ENCODE measurements at places on chromosomes 1 and 21.
A peak's percentile ranks its signal among the peaks of the same experiment; 100 is the strongest.

DNA sequence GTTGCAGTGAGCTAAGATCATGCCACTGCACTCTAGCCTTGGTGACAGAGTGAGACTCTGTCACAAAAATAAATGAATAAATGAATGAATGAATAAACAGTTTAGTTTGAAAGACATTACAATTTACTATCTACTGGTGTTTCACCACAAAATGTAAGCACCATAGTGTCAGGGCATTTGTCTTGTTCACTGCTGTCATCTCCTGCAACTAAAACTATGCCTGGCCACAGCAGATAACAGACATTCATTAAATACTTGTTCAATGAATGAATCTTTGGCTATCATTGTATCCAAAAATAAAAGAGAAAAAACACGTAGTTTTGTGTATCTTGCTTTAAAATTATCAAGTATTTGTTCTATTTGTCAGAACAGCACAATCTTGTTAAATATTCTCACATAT is 32.5 kb downstream of the SASS6 start:
- DNase-seq: no peak

GRCh38 chr1:116521186-116521585 is 49.6 kb downstream of the CD58 start:
- no peak for DNase-seq

DNA sequence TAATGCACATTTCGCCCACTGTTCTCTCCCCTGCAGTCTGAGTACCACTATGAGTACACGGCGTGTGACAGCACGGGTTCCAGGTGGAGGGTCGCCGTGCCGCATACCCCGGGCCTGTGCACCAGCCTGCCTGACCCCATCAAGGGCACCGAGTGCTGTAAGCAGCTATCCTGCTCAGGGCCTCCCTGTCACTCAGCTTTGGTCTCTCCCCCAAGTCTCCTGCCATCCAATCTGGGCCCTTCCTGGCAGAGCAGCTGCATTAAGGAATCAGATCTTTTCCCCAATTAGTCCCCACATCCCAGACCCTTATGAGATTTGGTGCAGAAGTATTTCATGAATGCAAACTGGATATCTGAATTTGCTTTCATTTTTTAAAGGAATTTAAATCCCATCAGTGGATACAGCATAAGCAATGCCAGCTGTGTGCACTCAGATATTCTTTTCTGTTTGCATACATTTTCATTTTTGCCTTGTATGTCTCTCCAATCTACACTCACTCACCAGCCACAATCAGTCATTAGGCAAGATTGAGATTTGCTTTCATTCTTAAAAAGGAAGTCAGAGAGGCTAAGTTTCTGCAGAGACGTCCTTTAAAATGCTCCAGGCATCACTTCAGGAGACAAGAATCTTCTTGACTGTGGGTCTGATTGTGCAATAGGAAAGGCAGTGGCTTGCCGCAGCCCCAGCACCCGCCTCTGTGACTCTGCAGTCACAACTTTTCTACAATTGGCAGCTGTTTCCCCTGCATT is 48.1 kb downstream of the ELAPOR1 start:
- DNase-seq: peak; percentile 85

DNA sequence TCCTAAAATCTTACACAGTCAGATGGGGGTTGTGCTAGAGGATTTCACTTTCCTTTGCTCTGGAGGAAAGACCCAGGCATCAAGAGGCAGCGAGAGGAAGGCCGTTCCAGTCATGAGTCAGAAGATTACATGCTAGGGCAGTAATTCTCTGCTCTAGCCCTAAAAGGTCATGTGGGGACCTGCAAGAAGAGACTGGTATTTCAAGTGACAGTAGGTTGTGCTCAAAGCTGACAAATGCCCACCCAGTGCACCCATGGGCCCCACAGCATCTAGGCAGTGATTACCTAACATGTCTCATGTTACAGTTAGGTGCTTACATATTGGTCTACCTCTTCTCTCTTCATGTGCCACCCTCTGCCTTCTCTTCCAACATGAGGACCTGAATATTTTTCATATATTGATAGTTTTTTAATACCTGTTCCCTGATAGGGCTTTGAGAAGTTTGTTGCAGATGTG is 99.7 kb upstream of the BEND5 start:
- DNase-seq: no peak

- DNase-seq: no peak
Measured at GRCh38 chr1:145758116-145758515, 38.8 kb downstream of the CD160 start.

- DNase-seq: no peak
Measured at GRCh38 chr1:214491468-214492146, 59.8 kb downstream of the PTPN14 start.

DNA sequence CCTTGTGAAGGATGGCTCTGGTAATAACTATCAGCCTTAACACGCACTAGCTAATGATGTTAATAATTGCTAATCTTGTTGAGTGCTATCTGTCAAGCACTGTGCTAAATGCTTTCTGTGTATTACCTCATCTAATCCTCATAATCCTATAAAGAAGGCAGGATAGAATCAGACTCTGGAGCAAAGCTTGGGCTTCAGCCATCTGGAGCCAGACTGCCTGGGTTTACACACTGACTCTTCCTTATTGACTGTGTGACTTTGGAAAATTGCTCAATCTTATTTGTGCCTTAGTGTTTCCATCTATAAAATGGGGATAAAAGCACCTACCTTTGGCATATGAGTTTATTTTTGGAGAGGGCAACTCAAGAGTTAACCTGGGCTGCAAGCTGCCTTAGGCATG is 216.1 kb downstream of the NUF2 start:
- no peak for DNase-seq

- peak; percentile 52 for DNase-seq
Measured at GRCh38 chr1:95095833-95096217, 21.3 kb upstream of the TLCD4 start.

All from CD14-positive monocyte (primary cell).